ENCODE measurements at places on chromosomes 12 and 14.
A peak's percentile ranks its signal among the peaks of the same experiment; 100 is the strongest.

DNA sequence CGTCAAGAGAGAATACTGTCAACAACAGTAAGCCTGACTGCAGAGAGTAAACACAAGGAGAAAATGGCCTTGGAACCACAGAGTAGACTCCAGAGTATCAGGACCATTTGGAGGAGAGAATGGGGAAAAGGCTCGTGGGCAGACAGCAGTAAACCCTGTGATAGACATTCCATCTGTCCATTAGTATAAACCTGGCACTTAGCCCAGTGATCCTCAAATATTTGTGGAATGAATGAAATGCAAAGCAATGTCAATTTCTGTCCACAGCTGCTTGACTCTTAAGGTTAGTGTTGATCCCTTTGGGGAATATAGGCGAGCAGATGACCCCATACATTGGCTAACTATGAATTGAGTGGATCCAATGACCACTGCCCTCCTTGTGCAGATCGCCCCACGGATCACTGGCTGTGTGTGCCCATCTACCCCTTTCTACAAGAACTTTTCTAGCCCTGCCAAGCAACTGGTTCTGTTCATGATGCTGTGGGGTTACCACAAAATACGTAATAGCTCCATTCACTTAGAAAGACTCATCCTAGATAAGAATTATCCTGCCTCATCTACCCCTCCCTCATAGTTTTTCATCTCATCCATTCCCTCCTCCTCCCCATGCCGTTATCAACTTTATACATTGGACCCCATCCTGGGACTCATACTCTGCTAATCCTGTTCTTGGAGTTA is 846.8 kb downstream of the NRXN3 start:
- DNase-seq: no peak

DNA sequence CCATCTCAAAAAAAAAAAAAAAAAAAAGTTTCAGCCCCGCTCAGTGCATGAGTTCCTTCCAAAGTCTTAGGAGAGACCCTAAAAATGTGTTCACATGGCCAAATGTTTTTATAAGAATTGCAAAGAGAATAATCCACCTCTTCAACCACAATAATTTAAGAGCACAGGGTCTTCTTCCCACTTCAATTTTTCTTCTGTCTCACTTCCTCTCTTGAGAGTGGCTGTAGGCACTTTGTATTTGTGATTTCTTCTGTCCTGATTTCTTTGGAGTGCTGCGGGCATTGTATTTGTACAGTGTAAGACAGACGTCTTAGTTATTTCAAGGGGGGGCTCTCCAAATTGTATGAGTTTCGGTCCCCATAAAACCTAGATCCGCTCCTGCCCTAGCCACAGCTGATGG is 58.3 kb downstream of the C12orf56 start:
- DNase-seq: no peak

DNA sequence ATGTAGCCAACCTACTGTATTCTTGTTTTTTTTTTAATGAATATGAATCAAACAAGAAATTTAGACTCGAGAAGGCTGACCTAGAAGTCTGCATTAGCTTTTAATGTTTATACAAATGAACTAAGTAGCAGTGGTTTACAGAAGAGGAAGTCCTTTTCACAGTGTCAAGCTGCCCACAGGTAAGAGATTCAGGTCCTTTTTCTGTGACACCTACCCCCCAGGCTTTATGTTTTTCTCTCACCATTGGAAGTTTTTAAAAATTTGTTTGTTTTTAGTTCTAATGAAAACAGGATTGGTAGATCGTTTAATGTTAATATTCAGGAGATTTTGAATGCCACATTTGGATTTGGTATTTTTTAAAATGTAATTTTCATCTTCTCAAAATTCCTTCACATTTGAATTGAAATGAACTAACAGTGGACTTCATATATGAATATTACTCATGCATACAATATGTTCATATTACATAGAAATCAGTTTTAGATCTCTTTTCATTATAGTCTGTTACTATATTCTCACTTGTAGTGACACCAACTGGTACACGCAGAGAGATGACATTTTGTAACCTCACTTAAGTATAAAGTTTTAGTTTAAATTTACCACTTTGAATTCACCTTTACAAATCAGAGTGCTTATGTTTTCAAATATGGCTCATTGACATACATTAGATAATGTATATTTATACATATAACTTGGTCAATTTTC is 29.7 kb downstream of the ATF7IP start:
- no peak for DNase-seq

DNA sequence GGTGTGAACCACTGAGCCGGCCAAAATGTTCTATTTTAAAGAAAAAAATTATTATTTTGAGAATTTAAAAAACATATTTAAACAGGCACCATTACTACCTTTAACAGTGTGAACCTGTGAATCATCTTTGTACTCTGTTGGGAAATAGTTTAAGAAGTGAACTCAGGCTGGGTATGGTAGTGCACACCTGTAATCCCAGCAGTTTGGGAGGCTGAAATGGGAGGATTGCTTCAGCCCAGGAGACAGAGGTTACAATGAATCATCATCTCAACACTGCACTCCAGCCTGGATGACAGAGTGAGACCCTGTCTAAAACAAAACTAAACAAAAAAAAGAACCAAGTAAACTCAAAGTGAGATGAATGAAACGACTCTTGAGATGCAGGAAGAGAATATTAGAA is 3.1 kb upstream of the WDR89 start:
- DNase-seq: no peak

DNA sequence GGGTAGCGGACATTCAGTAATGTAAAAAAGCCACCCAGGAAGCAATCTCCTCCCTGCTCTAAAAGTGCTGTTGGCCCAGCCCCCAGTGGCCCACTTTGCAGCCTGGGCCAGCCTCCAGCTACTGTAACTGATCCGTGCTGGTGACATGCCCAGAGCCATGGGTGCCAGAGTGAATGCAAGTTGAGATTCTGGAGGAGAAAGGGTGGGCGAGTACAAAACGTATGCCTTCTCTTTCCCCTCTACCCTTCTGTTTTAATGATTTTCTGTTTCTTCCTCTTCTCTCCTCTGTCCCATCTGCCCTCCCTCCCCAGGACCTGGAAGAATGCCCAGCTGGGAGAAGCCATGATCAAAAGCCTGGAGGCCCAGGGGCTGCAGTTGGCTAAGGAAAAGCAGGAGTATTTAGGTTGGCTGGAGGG is 16.9 kb downstream of the PLEKHD1 start:
- DNase-seq: no peak

- DNase-seq: no peak
These were observed 56.4 kb upstream of the ISM2 start for GRCh38 chr14:77554816-77555599.

DNA sequence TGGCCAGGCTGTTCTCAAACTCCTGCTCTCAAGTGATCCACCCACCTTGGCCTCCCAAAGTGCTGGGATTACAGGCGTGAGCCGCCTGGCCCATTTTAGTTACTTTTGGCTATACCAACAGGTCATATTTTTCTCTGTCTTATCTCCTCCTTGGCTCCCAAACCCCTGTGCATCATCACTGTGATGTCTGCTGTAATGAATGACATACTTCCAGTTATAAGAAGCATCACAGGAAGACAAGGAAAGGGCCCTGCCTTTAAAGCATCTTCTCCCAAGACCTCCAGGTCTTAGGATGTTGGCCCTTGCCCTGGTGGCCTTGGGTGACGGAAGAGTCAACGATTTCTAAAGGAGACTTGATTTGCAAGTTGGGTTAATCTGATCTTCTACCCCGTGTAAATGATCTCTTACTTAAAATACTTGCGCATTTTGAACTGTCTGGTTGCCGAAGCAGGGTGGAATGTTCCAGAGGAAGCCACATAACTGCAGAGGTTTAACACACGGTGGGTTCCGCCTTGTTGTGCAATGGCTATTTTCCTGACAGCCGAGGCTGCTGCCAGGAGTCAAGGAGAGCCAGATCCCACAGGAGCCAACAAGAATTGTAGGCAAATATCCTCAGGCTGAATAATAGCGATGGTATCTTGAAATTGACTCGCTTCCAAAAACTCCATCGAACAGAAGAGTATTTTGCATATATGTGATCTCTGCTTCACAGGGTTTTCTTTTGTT is 55.7 kb upstream of the PLXNC1 start:
- DNase-seq: no peak

DNA sequence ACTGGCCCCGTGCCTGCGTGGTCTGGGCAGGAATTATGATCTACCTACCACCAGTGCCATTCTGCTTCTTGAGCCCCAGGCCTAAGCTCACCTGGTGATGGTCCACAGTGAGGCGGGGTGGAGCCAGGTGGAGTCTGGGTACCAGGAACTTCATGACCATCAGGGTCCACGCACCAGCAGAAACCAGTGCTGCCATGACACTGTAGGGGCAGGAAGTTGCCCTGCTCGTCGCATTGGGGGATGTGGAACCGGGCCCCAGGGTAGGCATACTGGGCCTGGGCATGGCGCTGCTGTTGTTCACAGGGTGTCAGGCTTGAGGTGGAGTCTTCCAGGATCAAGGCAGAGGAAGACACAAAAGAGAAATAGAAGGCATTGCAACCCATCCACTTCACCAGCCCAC is 29.6 kb downstream of the RTRAF start:
- no peak for DNase-seq

GRCh38 chr14:61188978-61189808 is 91.9 kb downstream of the TMEM30B start:
- no peak for DNase-seq

DNA sequence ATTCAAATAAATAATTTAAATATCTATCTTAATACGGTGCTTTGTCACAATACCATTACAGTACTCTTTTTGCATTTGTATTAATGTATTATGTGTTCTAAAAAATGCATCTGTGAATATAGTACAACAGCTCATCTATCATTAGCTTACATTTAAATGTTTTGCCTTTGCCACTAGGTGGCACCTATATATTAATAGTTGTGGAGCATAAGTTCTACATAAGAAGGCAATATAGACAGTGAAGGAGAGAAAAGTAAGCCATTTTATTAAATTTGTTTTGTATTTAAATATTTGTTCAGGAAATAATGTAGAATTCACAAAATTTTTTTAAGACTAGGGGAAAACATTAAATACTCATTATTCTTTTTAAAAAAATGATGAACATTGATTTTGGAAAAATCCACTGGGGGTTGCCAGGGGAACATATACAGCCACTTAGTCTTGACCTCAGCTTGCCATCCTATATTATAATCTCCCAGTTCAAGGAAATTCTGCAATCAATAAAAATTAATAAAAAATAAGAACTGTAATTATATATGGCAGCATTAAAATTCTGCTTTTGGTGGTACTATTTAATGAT is 9.8 kb downstream of the CCER1 start:
- DNase-seq: no peak

GRCh38 chr12:26833743-26834490 is 923 bp upstream of the ITPR2 start:
- DNase-seq: peak; percentile 20

GRCh38 chr12:92469837-92470236 is 233.0 kb upstream of the PLEKHG7 start:
- no peak for DNase-seq

DNA sequence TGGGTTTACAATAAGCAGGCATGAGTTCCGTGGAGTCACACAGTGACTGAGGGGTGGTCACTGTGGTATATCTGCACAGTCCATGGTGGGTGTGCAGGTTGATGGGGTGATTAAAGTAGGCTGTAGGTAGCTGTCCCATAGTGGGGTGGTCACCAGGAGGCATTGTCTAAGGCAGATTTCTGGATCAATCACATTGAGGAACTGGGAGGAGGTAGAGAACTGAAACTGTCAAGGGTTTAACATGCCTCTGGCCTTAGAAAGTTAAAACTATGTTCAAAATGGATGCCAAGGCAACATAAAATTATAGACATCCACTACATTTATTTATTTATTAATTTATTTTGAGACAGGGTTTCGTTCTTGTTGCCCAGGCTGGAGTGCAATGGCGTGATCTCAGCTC is 8.3 kb downstream of the ADCK1 start:
- no peak for DNase-seq

DNA sequence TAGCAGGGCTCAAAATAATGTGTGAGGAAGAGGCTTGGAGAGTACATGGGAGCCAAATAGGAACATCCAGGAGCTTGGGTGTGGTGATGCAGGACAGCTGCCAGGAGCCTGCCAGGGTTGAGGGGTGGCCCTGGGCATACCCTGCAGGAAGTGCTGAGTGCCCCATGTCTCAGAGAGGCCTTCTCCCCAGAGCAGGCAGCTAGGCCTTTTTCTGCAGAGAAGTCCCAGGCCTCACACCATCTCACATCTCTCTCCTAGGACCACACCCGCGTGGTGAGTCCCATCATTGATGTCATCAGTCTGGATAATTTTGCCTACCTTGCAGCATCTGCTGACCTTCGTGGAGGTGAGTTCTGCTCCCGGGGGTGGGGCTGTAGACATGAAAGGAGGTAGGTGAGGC is 66.9 kb downstream of the ERH start:
- DNase-seq: no peak

DNA sequence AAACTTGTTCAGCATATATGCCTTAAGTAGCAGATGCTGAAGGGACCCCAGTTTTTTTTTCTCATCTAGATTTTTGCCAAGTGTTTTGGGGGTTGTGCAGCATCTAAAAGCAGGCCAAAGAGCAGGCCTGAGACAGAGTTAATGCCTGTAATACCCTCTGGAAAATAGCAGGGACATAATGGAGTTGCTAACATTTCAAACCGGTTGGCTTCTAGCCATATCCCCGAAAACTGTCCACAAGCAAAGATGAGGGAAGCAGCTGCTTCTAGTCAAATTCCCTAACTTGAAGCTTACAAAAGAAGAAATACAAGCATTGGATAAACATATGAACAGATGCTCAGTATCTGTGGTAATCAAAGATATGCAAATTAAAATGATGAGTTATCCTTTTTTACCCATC is 52.1 kb upstream of the AEBP2 start:
- no peak for DNase-seq
